Stimulated activated CD8-positive, alpha-beta memory T cell treated with anti-CD3 and anti-CD28 coated beads, Interleukin-2, amount 100 ng/mL, for 48 hours (primary cell): ENCODE measurements at places on chromosomes 5 and 9.
A peak's percentile ranks its signal among the peaks of the same experiment; 100 is the strongest.

DNA sequence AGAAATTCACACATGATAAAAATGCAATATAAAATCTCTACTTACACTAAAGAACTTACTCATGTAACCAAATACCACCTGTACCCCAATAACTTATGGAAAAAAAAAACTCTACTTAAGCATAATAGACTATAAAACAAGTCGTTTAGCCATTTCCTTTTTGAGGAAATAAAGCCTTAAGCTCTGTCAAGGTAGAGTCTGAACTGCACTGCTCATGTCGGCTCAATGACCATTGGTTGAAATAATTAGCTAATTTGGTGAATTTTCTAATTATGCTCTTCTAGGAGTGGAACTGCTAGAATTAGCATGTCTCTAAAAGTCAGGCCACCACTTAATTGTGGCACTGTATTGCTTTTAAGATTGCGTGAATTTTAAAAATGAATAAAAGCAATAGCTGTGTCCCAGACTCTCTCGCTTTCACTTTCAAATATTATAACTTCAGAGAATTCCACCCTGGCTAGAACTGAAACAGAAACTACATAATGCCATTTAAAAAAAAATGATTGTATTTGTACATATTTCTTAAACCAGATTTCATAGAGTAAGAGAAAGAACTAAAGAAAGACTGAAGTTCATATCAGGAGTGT is 113.0 kb upstream of the PCA3 start:
- DNase-seq: no peak

DNA sequence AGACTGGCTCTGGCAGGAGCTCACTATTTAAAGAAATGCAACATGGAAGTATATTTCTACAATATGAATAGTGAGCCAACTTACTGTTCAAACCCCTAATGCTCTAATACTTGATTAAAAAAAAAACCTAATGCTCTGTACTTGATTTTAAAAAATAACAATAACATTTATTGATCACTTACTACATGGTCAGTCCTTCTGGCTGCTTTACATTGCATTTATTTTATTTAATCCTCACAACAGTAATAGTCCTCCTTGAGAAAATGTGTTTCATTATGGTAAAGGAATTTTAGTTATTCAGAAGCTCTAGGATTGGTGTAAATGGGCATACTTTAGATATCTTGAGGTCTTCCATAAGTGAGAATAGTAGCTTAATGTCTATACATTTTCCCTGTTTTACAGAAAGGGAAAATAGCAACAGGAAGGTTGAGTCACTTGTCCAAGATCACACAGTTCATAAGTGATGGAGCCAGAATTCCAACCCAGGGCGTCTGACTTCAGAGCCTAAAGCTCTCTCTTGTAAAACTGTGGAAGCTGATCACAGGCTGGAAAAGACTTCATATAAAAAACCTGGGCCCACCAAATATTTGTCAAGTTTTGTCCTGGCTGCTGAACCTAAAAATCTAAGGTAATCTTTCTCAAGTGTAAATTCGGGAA is 1.0 kb downstream of the STARD4 start:
- DNase-seq: no peak

DNA sequence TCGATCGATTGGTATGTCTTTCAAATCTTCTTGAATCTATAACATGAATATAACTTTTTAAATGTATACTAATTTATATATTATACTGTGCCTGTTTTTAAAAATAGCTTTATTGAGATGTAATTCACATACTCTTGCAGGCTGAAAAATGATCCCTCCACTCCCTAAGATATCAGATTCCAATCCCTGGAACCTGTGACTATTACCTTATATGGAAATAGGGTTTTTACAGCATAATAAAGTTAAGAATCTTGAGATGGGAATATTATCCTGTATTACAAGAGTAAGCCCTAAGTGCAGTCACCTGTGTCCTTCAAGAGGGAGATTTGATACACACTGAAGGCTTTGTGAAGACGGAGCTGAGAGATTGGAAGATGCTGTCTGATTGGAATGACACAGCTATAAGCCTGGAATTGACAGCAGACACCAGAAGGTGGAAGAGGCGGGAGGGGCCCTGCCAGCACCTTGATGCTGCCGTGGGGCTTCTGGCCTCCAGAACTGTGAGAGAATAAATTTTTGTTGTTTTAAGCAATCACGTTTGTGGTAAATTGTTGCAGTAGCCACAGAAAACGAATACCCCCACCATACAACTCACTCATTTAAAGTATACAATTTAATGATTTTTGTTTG is 161.3 kb downstream of the RMI1 start:
- DNase-seq: no peak

DNA sequence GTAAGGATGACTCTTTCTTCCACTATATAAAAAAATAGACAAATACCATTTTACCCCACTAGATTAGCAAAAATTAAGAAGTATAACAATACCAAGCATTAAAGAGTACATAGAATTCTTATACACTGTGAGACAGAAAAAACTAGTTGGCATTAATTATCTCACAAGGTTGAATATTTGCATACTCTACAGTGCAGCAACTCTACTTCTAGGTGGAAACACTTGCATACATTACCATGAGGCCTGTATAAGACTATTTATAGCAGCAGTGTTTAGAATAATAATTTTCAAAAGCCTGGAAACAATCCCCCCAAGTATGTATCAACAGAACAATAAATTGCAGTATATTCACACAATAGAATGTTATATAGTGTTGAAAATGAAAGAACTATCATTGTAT is 19.0 kb upstream of the PURA start:
- no peak for DNase-seq

DNA sequence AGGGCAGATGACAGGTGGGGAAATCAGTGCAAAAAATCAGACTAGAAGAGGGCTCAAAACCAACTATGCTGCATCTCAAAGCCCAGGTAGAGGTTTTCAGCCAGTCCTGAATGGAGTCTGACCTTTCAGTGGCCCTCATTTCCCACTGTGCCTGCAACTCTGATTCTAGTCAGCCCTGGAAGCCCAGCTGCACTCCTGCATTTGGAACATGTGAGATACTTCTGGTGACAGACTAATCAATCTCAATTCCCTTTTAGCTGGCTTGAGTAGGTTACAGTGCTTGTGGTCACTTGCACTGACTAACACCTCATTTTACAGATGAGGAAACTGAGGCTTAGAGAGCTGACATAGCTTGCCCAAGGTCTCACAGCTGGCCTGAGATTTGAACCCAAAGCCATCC is 7.9 kb upstream of the ACSL6 start:
- DNase-seq: no peak

GRCh38 chr9:137281345-137282116 is 4.0 kb downstream of the TOR4A start:
- DNase-seq: no peak

- DNase-seq: peak; percentile 58
These were observed 32.1 kb downstream of the PTPA start for GRCh38 chr9:129143031-129143927.

DNA sequence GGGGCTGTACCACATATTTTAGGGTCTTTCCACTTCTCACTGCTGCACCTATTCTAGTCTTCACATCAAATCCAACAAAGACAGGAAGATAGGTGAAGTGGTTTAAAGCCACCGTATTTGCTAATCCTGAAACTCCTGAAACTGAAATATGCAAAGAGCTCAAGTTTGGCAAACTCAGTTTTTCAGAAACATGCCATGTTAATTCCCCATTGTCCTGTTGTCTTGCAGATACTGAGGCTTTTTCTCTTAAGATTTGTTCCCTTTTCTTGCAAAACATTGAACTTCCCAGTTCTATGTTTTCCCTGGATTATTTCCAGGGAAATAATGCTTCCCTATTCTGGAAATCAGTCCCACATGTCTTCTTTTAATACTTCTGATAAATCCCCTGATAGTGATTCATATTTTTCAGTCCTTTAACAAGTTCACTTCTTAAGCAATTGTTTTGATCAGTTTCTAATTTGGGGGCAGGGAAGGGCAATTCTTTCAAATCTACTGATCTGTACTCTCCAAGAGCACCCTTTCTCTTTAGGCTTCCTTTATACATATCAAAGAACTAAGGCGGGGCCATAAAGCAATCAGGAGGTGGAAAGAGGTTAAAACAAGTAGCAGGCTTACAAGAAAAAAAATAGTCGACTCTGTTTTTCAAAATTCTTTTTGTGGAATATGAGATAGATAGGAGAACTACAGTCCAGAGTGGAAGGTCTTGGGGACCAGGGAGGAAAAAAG is 648.5 kb downstream of the BNC2 start:
- DNase-seq: no peak

DNA sequence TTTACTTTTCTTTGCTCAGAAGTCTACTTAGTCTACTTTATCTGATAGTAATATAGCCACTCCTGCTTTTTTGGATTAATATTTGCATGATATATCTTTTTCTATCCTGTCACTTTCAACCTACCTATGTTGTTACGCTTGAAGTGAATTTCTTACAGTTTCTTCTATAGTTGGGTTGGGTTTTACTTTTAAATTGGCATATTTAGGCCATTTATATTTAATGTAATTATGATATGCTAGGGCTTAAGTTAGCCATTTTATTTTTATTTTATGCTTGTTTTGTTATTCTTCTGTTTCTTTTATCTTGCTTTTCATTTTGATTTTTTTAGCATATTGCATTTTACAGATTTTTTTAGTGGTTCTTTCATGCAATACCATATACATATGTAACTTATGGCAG is 164.7 kb downstream of the AOPEP start:
- DNase-seq: no peak

GRCh38 chr5:109450129-109450877 is 40.5 kb upstream of the PJA2 start:
- DNase-seq: no peak

- no peak for DNase-seq
These were observed 2.9 kb downstream of the ALDH1A1 start for GRCh38 chr9:72949918-72950325.

DNA sequence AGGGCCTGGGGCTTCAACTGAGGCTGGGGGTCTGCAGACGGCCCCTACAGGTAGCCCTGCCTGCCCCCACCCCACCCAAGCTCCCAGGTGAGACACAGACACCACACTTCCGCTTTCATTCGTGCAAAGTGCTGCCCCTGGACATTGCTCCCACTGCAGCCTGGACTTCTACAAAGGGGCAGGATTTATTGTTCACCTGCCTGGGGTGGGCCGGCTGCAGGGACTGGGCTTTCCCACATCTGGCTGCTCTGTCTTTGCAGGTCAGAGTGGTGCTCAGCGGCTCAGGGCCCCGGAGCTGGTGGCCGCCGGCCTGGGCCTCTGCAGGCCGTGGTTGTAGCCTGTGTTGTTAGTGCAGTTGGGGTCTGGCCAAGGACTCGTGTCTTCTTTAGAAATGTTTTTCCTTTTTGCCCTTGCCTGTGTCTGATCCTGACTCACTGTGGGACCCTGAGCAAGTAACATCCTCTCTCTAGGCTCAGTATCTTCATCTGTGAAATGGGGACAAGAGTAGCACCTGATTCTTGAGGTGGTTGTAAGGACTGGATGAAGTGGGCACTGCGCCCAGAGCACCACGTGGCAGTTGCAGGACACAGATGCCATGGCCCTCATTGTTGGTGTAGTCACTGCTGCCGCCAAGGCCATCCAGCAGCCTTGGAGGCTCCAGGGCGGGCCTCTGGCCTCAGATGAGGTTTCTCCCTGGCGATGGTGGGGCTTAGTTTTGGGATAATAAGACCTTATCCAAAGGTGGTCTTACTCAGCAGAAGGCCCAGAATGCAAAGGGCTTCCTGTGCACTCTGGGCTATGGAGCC is 143.9 kb downstream of the CACNA1B start:
- no peak for DNase-seq

- DNase-seq: no peak
These were observed 298.2 kb downstream of the CD180 start for GRCh38 chr5:66898241-66898995.

GRCh38 chr5:172499287-172499686 is 45.0 kb upstream of the SH3PXD2B start:
- DNase-seq: no peak

GRCh38 chr5:121596882-121597281 is 254.8 kb upstream of the FTMT start:
- DNase-seq: no peak
